ENCODE measurements at places on chromosomes 1 and 21.
A peak's percentile ranks its signal among the peaks of the same experiment; 100 is the strongest.

- DNase-seq: peak; percentile 4
Measured at GRCh38 chr1:8962812-8963530, 17.3 kb downstream of the CA6 start.

DNA sequence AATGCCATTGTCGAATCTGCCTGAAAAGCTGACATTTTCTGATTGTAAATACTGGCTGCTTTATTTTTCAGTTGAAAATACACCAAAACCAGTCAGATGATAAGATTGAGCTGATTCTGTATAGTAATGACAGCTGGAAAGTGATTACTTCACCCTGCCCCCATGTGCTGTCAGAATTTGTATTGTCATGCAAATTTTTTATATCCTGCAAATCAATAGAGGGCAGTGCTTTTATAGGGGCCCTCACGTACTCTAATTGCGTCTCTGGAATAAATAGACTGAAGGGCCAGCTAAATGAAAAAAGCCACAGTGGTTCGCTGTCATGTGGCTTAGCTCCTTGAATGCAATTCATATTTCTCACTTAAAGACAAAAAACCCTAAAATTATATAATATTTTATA, 208.6 kb downstream of the LHX8 start:
- peak; percentile 73 for DNase-seq

DNA sequence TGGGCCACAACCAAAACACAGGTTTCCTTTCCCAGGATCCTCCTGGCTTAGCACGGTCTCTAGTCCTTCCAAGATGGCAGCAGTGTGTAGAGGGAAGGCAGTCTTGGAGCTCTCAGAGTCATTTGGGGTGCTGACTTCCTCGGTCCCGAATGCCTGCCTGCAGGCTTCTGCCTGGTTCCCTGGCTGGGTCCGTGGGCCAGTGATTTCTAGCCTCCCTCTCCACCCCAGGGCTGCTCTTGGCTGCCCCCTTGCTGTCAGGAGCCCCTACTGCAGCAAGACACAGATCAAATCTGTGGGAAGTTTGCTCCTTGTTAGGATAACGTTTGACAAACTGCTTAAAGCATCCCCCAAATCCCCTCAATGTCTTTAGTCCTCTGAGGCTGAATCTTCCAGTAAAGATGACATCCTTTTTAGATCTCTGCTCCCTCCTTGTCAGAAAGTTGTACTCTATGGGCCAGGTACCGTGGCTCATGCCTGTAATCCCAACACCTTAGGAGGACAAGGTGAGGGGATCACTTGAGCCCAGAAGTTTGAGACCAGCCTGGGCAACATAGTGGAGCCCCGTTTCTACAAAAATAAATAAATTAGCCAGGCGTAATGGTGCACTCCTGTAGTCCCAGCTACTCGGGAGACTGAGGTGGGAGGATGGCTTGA, 272.5 kb downstream of the RRAGC start:
- no peak for DNase-seq

- DNase-seq: no peak
Measured at GRCh38 chr1:41913014-41913413, 5.7 kb downstream of the HIVEP3 start.

- DNase-seq: peak; percentile 9
Measured at GRCh38 chr1:82260051-82260450, 459.3 kb downstream of the ADGRL2 start.

DNA sequence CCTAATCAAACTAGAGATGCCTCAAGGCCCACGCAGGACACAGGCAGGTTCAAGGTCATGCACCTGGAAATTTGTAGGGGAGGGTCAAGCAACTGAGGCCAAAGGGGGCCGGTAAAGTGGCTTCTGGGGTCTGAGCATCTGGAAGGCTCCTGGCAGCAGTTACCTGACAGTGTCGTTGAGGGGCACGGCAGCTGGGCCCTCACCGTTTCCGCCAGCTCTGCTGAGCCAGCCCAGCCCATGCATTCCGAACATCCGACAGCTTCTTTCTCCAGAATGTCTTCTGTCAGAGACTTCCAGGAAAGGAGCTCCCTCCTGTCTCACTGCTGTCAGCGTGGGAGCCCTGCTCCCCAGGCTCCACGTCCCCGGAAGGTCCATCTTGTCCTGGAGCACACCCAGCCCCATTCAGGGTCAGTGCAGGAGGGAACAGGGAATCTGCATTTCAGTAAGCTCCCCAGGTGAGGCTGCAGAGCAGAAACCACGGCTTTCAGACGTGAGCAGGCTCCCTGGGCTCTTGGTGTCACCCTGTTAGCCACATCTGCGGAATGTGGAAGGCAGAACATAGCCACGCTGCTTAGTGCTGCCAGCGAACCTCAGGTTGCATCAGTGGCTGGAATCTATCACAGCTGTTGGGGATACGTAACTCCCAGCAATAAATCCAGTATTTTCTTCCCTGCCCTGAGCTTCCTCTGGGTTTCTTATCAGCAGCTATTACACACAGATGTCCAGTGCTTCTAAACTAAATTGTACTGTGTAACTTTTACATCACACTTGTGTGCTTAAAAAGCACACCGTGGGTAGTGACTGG, 36.3 kb upstream of the FAM3B start:
- DNase-seq: no peak

DNA sequence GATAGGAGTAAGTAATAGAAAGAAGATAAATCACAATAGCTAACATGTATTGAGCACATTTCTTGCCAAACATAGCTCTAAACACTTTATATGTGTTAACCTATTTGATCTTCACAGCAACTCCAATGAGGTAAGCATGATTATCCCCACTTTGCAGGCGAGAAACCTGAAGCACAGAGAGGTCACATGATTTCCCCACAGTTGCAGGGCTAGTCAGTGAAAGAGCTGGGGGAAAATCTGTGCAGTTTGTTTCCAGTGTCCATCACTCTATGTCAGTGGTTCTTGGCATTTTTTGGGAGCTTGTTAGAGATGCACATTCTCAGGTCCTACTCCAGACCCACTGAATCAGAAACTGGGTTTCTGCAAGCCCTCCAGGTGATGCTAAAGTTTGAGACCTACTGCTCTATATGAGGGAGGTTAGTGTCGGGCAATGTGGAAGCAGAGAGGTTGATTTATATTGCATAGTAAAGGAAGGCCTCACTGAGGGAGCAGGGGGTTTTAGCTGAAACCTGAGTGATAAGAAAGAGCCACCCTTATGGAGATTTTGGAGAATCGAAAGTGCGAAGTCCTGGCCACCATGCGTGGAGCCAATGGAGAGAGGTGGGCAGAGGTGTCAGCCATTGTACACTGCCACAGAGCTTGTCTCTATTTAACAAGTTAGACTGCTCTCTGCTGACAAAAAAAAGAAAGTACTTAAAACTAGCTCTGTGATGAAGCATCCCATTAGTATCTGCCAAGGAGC, 20.9 kb downstream of the MCOLN3 start:
- no peak for DNase-seq

DNA sequence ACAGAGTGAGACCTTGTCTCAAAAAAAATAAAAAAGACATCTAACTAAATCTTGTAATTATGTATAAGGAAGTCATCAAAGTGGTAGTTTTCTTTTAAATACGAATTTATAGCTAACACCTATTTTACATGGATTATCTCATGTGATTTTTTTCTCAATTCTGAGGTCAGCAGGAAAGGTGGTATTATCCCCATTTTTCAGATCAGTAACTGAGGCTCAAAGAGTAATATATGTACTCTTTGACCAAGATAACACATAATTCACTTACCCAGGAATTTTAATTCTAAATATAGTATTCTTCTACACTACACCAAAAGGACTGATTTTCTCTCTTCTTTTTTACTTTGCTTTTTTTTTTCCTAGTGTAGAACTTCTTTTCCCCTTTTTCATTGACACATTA, 9.1 kb downstream of the IFT25 start:
- no peak for DNase-seq

- no peak for DNase-seq
Measured at GRCh38 chr1:158333405-158334155, 2.2 kb upstream of the CD1B start.

DNA sequence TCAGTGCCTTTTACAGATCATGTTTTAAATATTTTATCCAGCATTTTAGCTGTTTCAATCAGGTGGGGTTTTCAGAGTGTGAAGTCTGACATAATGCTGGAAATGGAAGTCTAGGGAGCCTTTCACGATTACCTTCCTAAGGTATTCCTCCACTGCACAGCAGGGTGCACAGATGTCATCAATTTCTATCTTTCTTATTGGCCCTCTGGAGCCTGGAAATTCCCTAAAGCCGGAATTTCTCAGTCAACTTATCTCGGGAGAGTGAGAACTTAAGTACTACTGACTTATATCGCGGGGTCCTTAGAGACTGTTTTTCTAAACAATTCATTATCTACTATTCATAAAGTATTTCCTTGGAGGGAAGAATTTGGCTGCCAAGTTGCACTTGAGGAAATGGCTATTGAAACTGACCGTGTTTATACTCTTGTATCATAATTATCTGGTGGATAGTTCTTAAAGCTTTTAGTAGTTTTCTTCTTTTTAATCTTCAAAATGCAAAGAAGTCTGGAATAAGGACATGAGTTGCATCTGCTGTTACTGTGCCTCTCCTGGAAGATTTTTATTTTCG, 311.8 kb upstream of the B3GALT2 start:
- DNase-seq: no peak

DNA sequence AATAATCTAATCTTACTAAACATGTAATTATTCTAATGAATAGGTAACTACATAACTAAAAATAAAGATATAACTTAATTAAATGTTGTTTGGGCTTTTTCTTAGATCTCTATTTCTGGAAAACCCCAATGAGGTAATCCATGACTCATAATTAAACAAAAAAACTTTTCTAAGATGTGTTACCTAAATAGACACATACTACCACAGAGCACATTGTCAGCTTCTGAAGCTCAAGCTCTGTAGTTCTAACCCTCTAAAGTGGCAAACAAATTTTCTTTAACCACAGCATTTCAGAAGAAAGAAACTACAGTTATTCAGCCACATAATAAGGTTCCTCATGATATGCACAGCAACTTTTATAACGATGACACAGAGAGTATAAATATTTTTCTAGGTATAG, 4.2 kb downstream of the OR6K3 start:
- no peak for DNase-seq
